ENCODE measurements at places on chromosomes 4 and X.

DNA sequence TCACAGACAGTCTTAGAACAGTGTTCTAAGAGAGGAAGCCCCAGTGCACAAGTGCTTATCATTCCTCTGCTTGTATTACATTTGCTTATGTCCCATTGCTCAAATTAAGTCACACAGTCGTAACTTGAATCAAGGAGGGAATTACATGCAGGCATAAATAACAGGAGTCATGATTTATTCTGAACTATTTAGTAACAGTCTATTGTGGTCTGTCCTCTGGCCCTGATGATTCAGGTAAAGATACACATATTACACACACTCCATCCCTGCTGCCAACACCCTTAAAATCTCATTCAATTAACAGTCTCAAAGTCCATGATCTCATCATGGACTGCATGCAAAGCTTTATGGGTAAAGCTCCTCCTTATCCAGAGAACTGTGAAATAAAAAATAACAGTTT, 60.1 kb downstream of the GRIA2 start:
- no peak for DNase-seq

DNA sequence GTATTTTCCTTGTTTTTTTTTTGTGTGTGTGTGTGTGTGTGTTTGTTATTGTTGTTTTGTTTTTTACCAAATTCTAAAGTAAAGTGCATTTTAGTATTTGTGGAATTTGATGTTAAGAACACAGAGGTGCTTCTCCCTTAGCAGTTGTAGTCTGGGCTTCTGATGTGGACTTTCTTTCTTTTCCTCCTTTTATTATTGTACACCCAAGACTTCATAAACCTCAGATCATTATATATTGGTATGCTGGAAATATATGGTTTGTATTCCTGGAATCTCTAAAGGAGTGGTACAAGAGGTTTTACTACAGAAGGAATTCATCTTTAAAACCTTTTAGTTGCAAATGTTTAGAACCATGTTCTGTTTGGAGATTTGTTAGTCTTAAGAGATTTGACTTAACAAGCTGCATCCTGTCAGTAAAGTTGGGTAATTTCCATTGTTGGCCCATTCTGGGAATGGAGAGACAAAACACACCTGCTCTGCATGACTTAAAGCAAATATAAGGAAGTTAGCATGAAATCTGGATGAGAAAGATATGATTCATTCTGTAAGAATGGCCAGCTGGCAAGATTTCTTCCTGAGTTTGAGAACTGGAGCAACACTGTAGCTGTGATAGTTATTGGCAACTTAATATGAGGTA, 64.0 kb downstream of the SMAD1 start:
- DNase-seq, result no peak

DNA sequence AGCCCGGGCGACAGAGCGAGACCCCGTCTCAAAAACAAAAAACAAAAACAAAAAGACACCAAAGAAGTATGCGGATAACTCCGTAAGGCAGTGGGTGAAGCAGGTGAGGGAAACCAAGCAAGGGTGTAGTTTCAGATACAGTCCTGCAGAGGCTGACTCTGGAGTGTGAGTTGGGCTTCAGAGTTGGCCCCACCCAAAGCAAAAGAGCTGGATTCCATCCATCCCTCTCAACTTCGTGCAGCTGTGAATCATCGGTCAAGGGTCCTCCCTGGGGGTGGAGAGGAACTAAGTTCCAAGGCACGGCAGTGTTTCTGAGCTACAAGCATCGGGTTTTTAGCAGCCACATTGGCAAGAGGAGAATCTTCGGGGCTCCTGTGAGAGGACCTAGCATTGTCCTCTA, 43.9 kb upstream of the FAM9A start:
- no peak for DNase-seq

- no peak for DNase-seq
These were observed 164.4 kb downstream of the QDPR start for GRCh38 chr4:17347445-17347844.

DNA sequence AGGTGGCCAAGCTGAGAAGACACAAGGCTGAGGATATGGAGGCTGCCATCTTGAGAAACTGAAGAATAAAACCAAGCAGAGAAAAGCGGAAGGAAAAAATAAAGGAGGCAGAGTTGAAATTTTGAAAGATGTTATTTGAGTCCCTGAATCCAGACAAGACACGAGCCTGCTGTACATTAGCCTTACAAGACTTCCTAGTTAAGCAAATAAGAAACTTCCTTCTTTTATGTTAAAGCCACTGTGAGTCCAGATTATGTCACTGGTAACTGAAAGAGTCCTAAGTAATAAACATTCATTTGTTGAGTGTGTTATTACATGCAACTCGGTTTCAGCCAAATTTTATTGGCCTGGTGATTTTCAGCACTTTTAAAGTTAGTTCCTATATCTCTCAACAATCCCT, 30.4 kb downstream of the DRD5 start:
- no peak for DNase-seq

DNA sequence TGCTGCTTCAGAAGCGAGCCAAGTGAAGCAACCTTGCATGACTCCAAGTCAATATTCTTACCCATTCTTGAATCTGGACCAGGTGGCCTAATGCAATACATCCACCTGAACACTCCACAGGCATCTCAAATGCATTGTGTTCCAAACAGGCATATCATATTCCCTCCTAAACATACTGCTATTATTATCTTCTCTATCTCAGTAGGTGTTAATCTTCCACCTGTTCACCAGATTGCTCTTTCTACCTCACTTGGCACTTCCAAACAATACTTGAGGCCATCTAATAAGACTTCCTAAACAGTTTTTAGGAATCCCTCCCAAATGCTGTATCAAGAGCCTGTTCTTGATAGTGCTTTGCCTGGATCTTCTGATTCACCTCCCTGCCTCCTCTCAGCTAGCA, 90.7 kb downstream of the GPRIN3 start:
- no peak for DNase-seq

DNA sequence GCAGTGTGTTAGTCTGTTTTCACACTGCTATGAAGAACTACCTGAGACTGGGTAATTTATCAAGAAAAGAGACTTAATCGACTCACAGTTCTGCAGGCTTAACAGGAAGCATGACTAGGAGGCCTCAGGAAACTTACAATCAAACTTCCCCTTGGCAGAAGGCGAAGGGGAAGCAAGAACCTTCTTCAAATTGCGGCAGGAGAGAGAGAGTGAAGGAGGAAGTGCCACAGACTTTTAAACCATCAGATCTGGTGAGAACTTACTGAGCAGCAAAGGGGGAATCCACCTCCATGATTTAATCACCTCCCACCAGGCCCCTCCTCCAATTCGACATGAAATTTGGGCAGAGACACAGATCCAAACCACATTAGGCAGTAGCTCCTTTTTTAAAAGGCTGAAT, 59.2 kb upstream of the LEF1 start:
- DNase-seq, result no peak

- DNase-seq, result no peak
These were observed 13.6 kb downstream of the TLR6 start for GRCh38 chr4:38842994-38843393.

- no peak for DNase-seq
These were observed 66.4 kb downstream of the NSD2 start for GRCh38 chr4:1937550-1937949.

DNA sequence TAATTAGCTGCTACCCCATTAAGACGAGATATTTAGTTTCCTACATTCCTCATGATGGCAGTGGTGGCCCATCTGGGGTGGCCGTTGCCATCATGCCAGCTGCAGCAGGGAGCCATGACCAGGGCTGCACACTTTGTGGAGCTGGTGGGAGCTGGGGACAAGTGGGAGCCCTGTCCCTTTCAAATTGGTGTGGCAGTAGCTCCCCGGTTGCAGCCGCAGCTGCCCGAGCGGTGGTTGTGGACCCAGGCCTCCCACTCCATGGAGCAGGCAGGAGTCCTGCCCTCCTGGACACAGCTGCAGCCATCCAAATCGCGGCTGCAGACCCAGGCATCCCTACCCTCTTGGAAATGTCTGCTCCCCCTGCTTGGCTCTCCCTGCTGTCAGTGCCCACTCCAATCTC, 9.3 kb upstream of the SYTL5 start:
- DNase-seq, result no peak

DNA sequence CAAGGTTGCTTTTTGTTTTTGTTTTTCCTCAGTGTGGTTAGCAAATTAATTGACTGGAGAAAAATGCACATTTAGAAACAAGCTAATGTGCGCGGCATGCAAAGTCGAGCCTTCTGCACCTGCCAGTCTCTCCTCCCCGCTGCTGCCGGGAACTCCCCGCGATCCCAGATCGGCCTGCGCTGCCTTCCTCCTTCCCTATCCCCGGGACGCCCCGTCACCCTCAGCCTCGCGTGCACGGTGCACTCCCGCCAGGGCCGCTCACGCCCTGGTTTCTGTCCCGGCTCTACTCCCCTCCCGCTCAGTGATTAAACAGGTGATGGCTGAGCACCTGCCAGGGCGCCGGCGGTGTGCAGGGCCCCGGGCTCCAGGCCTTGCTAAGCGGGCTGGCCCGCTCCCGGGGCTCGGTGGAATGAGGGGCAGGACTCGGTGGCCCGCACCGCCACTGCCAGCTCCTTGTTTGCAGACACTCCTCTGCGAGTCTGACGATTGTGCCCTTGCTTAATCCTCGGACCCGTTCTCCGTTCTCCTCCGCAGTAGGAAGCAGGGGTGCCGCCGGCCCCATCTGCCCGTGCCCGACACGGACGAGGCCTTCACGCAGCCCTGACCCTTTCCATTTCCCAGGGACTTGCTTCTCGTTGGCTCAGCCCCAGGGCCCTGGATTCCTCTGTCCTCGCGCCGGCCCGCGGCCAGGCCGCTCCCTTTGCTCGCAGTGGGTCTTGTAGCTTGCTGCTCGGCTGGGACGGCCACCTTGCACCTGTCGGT, 143.4 kb downstream of the TRIML1 start:
- DNase-seq, result no peak

DNA sequence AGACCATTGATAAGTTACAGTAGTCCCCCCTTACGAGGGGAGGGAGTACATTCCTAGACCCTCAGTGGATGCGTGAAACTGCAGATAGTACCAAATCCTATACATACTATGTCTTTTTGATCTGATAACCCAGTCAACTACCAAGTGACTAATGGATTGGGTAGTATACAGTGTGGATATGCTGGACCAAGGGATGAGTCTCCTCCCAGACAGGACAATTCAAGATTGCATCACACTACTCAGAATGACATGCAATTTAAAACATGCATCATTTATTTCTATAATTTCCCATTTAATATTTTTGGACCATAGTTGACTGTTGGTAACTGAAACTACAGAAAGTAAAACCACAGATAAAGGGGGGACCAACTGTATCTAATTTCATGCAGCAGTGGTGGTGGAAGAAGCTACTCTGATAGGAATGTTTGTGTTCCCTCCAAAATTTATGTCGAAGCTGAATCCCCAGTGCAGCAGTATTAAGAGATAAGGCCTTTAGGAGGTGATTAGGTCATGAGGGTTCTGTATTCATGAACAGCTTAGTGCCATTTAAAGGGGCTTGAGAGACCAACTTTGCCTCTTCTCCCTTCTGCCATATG, 11.9 kb downstream of the HADH start:
- DNase-seq, result no peak

DNA sequence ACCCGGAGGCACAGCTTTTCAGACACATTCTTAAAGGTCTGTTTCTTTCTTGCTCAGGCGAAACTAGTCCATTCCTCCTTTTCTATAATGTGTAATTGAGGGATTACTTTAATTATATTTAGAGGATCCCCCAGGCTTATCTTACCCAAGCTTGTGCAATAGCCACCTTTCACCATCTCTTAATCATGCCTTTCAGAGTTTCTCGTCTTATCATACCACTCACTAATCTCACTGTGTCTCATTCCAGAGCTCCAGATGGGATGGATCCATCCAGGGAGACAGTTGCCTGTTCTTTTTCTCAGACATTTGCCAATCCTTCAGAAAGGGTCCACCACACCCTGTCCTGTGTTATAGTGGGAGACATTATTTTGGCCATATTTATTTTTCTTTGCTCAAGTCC, 12.5 kb downstream of the SPARCL1 start:
- DNase-seq, result no peak

- no peak for DNase-seq
These were observed 1664.6 kb upstream of the ADGRL3 start for GRCh38 chr4:59535541-59535940.

- DNase-seq, result no peak
These were observed 184.1 kb downstream of the IL1RAPL2 start for GRCh38 chrX:104749951-104750610.

- DNase-seq, result peak; percentile 36
These were observed at the start of gene PTPN13 for GRCh38 chr4:86593688-86594558. Gene PTPN13, plus strand, starts transcription at chr4:86594315. Its CDS starts 40,942 bp downstream, at chr4:86635257.

DNA sequence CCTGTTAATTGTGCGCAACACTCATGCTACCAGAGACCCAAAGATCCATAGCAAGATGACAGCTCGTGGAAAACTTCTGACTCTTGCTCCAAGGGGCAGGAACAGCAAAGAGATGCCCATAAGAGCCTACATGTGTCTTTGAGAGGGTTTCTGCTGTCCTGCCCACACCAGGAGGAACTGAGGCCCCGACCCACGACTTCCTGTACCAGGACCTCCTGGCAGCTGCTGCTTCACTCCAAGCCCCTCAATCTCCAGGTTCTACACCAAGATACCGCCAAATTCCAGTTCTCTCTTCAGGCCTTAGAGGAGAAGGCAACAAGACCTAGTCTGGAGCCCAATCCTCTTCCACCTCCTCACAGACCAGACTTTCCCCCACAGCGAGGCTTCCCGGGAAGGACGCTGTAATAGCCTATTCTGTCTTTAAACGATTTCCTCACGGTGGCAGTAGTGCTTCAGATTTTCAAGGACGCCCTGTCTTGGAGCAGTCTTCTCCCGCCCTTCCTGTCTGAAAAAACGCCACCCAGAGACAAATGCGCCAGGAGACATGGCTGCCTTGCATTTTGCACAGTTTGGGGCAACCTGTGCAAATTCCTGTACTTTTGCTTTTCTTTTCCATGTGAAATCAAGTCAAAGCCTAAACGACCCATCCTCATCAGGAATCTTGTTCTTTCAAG, 230.2 kb upstream of the STK26 start:
- DNase-seq, result no peak

DNA sequence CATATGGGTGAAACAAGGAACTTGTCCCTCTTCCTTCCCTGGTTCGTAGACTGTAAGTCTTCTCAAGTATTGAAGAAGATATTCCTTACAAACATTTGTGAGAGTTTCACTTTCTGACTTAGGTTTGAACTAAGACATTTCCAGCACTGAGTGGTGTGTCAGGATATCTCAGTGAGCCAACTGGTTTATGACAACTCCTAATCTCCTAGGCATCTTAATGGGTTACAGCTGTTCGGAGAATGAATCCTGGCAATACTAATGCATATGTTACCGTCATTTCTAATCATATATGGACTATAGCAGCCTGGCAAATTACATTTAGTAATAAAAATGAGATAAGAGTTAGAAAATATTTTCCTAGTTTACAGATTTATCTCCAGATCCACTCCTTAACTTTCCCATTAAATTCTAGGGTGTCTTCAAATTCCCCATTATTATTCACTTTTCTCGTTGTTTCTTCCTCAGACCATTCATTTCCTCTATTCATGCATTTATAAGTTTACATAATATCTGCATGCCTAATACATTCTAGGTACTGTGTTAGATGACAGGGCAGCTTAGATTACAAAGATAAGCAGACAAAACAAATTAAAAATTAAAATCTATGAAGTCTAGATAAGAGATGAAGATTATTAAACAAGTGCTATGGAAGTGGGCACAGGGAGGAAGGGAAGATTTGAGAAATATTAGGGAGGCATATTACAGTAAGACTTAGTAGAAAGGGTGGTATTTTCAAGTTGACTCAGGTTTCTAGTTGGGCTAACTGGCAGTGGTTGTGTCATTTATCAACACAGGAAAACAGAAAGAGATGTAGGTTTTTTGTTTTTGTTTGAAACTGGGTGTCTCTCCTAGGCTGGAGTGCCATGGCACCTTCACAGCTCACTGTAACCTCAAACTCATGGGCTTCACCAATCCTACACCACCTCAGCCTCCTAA, 173.9 kb downstream of the WDFY3 start:
- DNase-seq, result no peak

GRCh38 chrX:136679531-136679930, 31.6 kb downstream of the CD40LG start:
- no peak for DNase-seq

Data from stimulated activated CD4-positive, alpha-beta T cell treated with anti-CD3 and anti-CD28 coated beads, Interleukin-15, amount 100 ng/mL, for 1 hour (primary cell).